Subcutaneous preadipocyte (primary cell): ENCODE measurements at places on chromosomes 1 and 21. TPM values are rescaled to one million over a fixed set of nuclear protein-coding genes. Genes with fewer than 3 reads are reported as not detected.

Gene TRIM67
- under 0.01 TPM in 1 of 2 replicates, not detected in the other for total RNA-seq

Gene C1orf52
- 7.0 and 7.8 TPM in 2 replicates for total RNA-seq

Gene LCE1F
- not detected in 2 replicates for total RNA-seq

Gene PSRC1
- 13.6 and 20.9 TPM in 2 replicates for total RNA-seq

Gene SPRR2B
- total RNA-seq, result not detected in 2 replicates

Gene OR2M5
- not detected in 2 replicates for total RNA-seq

Gene CNR2
- total RNA-seq, result not detected in 2 replicates

Gene STYXL2
- not detected in 2 replicates for total RNA-seq

Gene C21orf58
- total RNA-seq, result 5.9 and 10.9 TPM in 2 replicates

Gene ELAPOR1
- under 0.01 and 0.20 TPM in 2 replicates for total RNA-seq

Gene DCDC2B
- not detected in 2 replicates for total RNA-seq

Gene ANGPTL7
- total RNA-seq, result not detected in 2 replicates

Gene MOB3C
- total RNA-seq, result 4.8 and 5.3 TPM in 2 replicates

Gene B3GALT2
- total RNA-seq, result under 0.01 TPM in 1 of 2 replicates, not detected in the other

Gene HSPB7
- total RNA-seq, result under 0.01 and 0.20 TPM in 2 replicates

Gene FABP3
- 204 and 478 TPM in 2 replicates for total RNA-seq

Gene SMIM1
- total RNA-seq, result 0.39 TPM in 1 of 2 replicates, not detected in the other

Gene PGLYRP3
- total RNA-seq, result not detected in 2 replicates

Gene GTF2B
- total RNA-seq, result 28.5 and 30.1 TPM in 2 replicates

Gene IRF2BP2
- total RNA-seq, result 62.5 and 83.7 TPM in 2 replicates

Gene KLF17
- total RNA-seq, result 0.37 TPM in 1 of 2 replicates, not detected in the other

Gene TNFAIP8L2
- total RNA-seq, result not detected in 2 replicates

Gene BTBD19
- total RNA-seq, result 3.7 and 7.4 TPM in 2 replicates

Gene TMCO2
- total RNA-seq, result not detected in 2 replicates

Gene FOXO6
- under 0.01 TPM in 1 of 2 replicates, not detected in the other for total RNA-seq

Gene UBE2U
- total RNA-seq, result not detected in 2 replicates

Gene AVPR1B
- not detected in 2 replicates for total RNA-seq

Gene GCSAML
- not detected in 2 replicates for total RNA-seq

Gene STIL
- 9.6 and 23.1 TPM in 2 replicates for total RNA-seq

Gene ZMYND12
- 0.39 and 0.73 TPM in 2 replicates for total RNA-seq

Gene CD84
- under 0.01 TPM in 1 of 2 replicates, not detected in the other for total RNA-seq

Gene CD1D
- total RNA-seq, result 0.37 and 0.39 TPM in 2 replicates
